ENCODE measurements at places on chromosomes 12 and 14.

DNA sequence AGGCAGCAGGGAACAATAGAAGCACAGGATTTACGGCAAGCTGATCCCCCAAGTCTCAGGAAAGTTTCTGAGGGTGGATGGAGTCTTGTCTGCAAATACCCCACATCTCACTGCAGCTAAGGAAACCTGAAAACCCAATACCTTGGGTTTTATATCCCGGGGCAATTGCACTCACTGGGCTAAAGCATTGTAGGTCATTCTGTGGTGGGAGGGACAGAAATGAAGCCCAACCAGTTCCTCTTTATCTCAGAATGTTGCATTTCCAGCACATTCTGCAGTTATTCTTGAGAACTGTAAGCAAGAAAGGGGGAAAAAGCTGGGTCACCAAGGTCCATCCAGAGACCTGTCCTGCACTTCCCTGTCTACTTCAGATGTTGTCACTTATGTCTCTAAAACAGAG lies 39.8 kb downstream of the C12orf42 start:
- no peak for DNase-seq

- DNase-seq: no peak
These were observed 19.8 kb upstream of the ZNF740 start for GRCh38 chr12:53160673-53161072.

DNA sequence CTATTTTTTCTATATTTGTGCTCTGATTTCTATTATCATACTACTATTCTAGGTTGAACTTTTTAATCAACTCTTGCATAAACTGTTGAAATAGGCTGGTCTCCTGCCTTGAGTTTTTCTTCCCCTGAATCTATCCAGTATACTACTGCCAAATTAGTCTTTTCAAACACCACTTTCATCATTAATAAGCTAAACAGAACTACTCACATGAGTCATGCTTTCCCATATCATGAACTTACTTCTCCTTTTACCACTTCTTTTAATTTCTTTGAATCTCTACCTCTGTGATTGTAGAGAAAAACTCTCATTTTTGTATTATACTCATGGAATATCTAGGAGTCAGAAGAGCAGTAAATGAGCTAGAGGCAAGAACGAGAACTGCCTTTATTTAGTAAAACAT lies 340.3 kb upstream of the PDE3A start:
- no peak for DNase-seq

GRCh38 chr12:102067574-102068258 lies 5.9 kb upstream of the WASHC3 start:
- peak; percentile 35 for DNase-seq

DNA sequence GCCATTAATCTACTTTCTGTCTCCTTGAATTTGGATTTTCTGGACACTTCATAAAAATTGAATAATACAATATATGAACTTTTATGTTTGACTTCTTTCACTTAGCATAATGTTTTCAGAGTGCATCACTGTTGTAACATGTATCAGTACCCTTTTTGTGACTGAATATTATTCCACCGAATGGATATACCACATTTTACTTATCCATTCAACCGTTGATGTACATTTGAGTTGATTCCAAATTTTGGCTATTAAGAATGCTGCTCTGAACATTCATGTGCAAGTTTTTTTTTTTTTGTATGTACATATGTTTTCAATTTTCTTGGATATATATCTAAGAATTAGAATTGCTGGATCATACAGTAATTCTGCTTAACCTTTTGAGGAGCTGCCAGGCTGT lies 43.2 kb downstream of the CPSF2 start:
- no peak for DNase-seq

- peak; percentile 83 for DNase-seq
These were observed 10.9 kb upstream of the ZNF705A start for GRCh38 chr12:8145754-8146441.

DNA sequence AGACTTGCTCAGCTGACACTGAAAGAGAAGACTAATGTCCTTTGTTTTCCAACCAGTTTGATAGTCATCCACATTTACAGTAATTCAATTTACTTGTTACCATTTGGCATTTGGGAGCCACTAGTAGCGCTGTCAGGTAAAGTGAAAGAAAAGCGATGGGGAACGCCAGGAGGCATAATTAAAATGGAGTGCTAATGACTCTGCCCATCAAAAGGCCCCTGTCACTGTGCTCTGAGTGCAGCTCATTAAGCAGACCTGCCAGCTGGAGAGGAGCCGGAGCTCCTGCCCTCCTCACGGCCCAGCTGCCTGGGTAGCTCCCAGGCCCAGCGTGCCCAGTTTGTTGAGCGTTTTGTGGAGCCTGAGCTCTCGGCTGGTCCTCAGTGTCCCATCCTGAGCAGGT lies 463.6 kb upstream of the CCDC196 start:
- DNase-seq: no peak

- DNase-seq: no peak
These were observed 142.9 kb downstream of the NAV3 start for GRCh38 chr12:77973579-77973978.

- DNase-seq: no peak
These were observed 9.7 kb upstream of the CACNA1C start for GRCh38 chr12:2043054-2043453.

GRCh38 chr12:22447223-22447622 lies 97.1 kb downstream of the C2CD5 start:
- DNase-seq: no peak

- DNase-seq: no peak
These were observed 1.9 kb downstream of the MYL6B start for GRCh38 chr12:56154246-56154771.

DNA sequence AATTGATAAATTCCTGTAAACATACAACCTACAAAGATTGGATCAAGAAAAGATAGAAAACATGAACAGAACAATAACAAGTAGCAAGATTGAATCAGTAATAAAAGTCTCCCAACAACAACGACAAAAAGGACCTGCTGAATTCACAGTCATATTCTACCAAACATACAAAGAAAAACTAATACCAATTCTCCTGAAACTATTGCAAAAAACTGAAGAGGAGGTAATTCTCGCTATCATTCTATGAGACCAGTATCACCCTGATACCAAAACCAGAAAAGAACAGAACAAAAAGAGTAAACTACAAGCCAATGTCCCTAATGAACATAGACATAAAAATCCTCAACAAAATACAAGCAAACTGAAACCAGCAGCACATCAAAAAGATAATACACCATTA lies 14.4 kb downstream of the SLC25A21 start:
- no peak for DNase-seq

- DNase-seq: no peak
These were observed 2.1 kb downstream of the USP5 start for GRCh38 chr12:6854036-6854435.

GRCh38 chr12:47870175-47870781 lies 34.5 kb downstream of the VDR start:
- DNase-seq: no peak

- peak; percentile 61 for DNase-seq
These were observed at the start of gene NYNRIN for GRCh38 chr14:24398653-24399446. Gene NYNRIN (plus strand): TSS chr14:24399003. CDS start chr14:24399247, 244 bp downstream.

GRCh38 chr12:102376181-102376747 lies 104.1 kb downstream of the IGF1 start:
- DNase-seq: no peak

DNA sequence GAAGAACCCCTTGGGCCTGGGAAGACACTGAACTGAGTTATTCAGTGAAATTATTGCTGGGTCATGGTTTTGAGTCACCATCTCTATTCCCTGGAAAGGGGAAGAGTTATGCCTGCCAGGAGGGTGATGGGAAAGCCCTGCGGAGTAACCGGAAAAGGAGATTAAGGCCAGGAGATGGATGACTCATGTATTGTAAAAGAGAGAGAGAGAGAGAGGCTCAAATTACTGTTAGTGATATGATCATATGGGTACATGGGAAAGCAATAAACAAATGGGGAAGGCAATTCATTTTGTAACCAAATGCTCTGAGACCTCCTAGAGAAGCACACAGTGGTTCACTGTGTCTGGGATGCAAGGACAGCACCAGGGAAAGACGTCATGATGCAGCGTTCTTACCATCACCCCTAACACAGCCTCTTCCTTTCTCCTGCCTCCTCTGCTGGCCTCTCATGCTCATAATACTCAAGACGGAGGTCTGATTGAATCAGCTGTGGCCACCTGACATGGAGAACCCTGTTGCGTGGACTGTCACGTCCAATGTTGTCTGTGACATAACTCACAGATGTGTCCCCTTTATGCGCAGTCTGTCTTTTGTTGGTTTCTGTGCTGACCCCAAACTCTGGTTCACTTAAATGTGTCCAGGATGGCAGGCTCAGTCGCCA lies 243.7 kb downstream of the TMEM132D start:
- peak; percentile 91 for DNase-seq

GRCh38 chr12:31322801-31323207 lies 3.1 kb downstream of the SINHCAF start:
- DNase-seq: peak; percentile 73

DNA sequence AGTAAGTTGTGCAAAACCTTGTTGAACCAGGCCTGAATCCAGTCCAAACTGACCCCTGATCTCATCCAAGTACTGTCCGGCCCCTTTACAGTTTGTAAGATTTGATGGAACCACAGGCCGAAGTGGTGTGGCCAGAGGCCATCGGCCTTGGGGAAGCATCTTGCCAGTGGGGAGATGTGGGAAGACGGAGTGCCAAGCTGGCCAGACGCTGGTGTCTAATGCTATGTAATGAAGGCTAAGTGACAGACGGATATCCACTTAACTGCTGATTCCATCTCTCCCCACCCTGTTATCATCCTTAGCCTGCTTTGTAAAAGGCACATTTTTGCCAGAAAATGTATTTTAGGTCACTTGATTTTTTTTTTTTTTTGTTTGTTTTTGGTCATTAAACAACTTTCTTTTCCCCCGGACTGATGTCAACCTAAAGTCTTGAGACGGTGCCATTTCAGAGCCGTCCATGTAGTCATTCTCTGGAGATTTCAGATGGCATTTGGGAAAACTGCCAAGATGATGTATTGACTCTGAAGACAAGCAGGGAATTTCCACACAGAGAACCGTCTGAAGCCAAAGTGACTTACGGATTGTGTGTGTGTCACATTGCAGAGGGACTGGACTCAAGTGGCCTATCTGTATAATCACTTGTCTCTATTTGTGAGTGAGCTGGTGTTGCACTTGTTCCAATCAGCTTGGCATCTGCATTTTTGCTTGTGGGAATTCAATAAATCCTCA lies 86.5 kb upstream of the MANSC4 start:
- peak; percentile 79 for DNase-seq

GRCh38 chr12:26798640-26799039 lies 34.4 kb downstream of the ITPR2 start:
- no peak for DNase-seq

DNA sequence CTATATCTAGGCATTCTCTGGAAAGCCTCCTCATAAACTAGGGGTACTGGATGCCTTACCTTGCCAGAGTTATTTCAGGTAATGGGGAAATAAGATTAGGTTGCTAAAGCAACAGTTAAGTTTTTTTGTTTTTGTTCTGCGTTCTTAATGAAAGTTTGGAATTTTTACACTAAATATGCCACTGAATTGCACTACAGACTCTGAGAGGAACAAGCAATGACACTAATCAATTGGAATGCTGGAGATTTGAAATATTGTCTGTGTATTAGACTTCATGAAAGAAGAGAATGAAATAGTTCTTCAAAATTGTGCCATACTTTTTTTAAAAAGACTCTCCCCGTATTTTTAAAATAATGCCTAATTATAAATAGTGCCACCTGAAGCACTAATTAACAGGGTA lies 287.8 kb downstream of the NAV3 start:
- no peak for DNase-seq

GRCh38 chr12:52023182-52023975 lies 16.6 kb downstream of the TAMALIN start:
- DNase-seq: peak; percentile 90

DNA sequence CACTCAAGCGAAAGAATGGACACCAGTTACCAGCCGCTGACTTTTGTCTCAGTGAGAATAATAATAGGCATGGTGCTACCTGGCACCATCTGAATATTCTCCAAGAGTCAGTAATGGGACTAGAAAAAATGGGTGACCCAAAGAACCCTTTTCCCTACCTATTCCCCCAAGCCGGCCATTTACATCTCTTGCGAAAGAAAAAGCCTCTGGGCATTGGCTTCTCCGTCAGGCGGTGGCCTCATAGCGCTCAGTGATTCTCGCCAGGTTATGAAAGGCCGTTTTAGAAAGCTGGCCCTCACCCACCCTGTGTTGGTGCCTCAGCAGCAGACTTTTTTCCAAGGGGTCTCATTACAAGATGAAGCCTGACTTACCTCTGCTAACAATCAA lies 523 bp upstream of the SLC6A15 start:
- no peak for DNase-seq

- DNase-seq: no peak
These were observed 15.6 kb upstream of the TTC7B start for GRCh38 chr14:90831821-90832220.

GRCh38 chr14:74395094-74395493 lies 30.9 kb downstream of the SYNDIG1L start:
- DNase-seq: no peak

DNA sequence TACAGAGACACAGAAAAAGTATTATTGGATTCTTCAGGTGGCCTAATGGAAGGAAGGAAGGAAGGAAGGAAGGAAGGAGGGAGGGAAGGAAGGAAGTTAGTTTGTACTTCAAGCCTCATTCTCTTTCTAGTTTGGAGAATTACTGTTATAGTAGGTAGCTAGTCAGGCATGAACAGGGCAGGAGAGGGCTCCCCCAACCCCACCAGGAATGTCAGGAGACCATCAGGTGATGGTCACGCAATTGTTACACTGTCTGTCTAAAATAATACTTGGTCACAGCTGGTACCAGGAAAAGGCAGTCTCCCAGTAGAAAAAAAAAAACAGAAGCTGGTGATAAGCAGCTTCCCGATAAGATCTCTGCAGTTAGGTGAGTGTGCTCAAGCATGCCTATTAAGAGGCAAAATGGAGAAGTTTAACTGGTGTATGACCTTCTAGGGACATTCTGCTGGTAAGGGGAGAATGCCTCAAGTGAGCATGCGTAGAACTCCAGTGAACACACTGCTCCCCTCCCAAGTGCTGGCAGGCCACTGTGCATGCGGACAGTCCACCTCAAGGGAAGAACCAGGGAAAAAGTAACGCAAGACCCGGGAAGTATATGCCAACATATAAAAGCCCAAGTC lies 358.4 kb upstream of the SOX5 start:
- DNase-seq: no peak

GRCh38 chr12:10126413-10126812 lies 3.6 kb downstream of the CLEC7A start:
- no peak for DNase-seq
